ENCODE measurements at places on chromosomes 11 and 22. TPM values are rescaled to one million over a fixed set of nuclear protein-coding genes. Genes with fewer than 3 reads are reported as not detected.

DNA sequence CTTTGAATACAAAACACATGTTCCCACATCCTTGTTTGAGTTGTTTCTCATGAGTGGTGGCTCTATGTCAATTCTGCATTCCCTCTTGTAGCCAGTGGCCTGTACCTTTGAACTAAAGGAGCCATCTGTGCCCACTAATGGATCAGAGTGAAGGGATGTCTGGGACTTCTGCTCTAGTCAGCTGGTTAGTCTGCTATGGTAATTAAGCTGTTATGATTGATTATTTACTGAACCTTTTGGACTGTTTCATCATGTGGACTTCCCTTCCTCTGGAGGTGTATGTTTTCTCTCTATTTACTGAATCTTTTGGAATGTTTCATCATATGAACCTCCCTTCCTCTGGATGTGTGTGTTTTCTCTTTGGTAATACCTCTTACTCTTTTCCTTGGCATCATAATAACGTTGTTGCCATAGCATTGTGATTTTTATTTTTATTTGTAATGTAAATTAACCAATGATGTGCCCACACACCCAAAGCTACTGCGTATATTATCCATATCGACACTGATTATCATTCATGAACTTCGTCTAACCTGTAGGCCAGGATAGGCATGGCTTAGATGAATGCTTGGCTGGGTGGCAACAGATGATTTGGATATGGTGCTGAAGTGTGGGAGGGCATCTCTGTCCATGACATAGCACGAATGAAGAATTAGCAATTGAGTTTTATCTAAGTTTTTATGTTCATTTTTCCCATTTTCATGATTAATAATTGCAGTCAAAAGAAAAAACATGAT, 112.3 kb upstream of the SORL1-AS1 start:
- H3K4me3 ChIP-seq = no peak overlapping the region
- no peak for DNase-seq
- H3K4me1 ChIP-seq = no peaks in the 10 kb centered on the region
- H3K36me3 ChIP-seq = peaks cover 26% of the 10 kb centered on the region

The WT1 gene
- not detected for total RNA-seq

The MMP8 gene
- total RNA-seq = not detected

- H3K36me3 ChIP-seq = no peaks in the 10 kb centered on the region
- no peak overlapping the region for H3K4me3 ChIP-seq
- DNase-seq = no peak
- H3K27me3 ChIP-seq = no peaks in the 10 kb centered on the region
Measured at GRCh38 chr22:30195245-30196140, 51.1 kb downstream of the LIF start.

GRCh38 chr22:47192651-47193437, 430.4 kb downstream of the TBC1D22A start:
- H3K27me3 ChIP-seq = no peaks in the 10 kb centered on the region
- no peaks in the 10 kb centered on the region for H3K4me1 ChIP-seq
- no peak overlapping the region for H3K4me3 ChIP-seq
- no peak for DNase-seq

Data from stomach (tissue), 19 donors.